ENCODE measurements at places on chromosomes 2 and 18.

- no peak for DNase-seq
Observed at GRCh38 chr2:228658998-228659397, 477.5 kb upstream of the SPHKAP start.

DNA sequence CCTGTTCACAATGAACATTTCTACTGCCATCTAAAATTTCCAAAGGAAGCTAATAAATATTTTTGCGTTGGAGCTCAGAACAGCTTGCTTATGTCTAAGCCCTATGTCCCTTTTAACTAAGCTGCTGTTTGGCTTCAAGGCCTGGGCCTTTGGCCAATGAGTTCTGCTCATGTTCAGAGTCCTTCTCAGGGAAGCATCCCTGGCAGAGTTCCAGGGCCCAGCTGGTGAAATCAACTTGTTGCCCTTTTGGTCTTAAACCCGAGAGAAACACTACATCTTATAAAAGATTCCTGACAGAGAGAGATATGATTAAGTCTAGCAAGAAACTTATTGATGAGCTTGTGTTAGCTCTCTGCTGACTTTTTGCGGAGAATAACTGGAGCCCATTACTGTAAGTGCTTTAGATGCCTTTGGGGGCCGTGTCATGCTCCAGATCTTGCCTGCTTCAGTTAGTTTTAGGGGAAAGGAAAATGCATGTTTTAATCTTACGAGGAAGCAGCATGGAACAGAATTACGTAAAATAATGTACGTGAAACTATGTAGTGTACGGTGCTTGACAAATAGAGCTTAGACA lies 102.5 kb upstream of the NOSTRIN start:
- DNase-seq, result no peak

DNA sequence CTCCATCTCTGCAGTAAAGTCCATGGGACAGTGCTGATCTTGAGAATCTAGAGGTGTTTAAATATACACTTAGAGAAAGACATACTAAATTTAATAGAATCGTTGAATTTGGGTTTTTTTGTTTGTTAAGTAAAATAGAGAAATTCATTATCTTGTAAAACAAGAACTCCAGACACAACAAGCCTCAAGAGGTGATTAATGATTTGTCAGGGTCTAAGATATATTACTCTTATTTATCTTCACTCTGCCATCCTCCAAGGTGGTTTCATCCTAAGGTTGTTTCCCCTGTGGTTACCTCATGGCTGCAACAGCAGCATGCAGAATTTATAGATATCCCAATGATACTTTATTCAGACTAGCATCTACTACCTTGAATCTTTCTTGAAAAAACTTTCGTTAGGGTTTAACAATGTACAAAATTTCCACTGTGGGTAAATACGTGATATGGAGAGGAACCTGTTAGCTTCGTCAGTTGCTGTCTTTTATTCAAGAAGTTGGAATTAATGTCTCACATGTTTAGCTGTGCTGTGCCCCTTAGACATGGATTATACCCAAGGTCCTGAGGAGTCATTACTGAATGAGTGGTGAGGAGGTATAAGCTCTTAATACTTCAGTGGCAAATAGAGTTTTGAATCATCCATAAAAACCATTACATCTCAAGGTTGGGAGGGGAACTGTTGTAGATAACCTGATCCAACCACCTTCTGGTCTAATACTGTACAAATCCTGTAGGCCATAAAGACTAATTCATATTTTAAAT lies 128.0 kb downstream of the GPD2 start:
- DNase-seq, result no peak

DNA sequence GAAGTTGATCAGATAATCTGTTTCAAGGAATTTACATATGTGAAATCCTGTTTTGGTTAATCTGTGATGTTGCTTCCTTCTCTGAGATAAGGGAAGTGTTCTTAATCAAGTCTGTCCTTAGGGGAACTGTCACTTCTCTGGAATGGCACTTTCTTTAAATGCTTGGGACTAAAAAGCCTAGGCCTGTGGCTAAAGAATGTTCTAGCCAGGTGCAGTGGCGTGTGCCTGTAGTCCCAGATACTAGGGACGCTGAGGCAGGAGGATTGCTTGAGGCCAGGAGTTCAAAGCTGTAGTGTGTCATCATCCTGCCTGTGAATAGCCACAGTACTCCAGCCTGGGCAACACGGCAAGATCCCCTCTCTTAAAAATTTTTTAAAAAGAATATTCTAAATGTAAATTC lies 217.6 kb upstream of the SIX3 start:
- no peak for DNase-seq

DNA sequence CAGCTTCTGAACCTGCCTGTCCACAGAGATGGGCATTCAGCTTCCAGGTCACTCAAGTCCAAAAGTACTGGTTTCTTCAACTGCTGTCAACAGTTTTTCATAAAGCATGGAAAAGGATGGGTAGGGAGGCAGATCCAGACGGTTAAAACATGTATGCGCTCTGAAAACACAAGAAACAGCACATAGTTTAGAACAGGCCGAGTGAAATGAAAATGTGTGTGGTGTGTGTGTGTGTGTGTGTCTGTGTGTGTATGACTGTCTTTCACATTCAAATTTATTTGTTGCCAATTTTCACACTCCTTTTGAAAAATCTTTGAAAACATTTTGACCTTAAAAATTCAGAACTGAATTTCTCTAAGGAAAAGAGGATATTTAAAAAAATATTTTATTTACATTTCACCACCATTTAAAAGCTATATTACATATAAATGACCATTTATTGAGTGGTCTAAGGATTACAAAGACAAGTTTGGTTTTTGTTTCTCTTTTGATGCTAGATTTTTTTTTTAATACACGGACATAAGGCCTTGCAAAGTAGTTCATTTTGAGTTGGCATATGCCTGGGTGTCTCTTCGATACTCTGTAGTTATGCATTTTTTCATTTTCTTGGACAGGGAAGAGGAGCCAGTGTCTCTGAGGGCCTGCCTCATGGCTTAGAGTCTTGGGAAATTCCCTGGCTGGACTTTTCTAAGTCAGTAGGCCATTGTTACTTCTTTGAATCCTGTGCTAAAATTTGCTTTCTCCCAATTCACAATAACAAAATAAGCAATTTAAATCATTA lies 30.0 kb upstream of the STK17B start:
- DNase-seq, result no peak

DNA sequence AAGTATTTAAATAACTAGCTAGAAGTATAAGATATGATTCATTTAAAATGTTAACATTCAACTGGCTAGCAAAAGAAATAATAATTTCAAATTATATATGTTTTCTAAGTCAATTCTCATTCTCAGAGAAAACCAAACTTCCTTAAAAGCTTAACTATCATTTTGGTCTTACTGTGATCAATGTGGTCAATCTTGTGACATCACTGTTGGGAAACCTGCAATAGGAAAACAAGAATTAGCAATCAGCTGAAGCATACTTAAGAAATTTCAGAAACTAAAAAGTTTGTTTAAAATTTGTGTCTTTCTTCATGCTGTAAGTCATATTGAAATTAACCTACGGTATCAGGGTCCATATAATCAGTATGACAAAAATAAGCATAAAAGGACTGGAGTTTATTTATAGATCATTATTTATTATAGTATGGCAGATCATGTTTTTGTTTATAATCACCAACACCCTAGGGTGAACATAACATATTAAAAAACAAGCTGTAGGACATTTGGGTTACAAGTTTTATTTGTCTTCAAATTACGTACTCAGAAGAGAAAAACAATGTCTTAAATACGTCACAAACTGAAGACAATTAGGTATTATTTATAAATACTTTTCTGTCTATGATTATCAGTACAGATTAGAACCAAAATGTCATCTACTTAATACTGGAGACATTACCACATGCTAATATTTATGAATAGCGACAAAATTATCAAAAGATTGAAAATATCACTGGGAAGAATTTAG lies 60.5 kb downstream of the BAZ2B start:
- no peak for DNase-seq

DNA sequence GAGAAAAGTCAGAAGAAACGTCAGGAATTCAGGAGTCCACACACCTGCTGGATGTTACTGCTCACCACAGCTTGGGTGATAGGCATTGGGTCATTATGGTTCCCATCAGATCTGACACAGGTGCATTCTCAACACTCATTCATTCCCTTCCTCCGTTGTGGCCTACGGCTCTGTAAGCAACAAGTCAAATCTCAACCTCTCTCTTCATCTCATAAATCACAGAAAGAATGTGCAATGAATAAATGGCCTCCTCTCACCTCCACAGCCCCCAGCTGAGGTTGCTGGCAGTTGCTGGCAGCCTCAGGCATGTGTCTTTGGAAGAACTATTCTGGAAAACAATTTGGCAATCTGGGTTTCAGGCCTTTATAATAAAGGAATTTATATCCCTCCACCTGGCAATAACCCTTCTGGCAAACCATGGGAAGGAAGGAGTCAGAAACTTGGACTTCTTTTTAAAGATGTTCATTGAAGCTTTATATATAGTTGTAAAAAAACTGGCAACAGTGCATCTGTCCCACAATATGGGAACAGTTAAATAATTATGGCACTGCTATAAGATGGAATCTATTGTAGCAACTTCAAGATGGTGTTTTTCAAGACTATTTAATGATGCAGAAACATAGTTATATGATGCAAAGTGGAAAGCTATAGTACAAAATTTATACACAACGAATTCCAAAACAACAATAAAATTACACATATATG lies 175.4 kb downstream of the ANAPC1 start:
- DNase-seq, result no peak
